ENCODE measurements at places on chromosomes 3 and 15. TPM values are rescaled to one million over a fixed set of nuclear protein-coding genes. Genes with fewer than 3 reads are reported as not detected.

DNA sequence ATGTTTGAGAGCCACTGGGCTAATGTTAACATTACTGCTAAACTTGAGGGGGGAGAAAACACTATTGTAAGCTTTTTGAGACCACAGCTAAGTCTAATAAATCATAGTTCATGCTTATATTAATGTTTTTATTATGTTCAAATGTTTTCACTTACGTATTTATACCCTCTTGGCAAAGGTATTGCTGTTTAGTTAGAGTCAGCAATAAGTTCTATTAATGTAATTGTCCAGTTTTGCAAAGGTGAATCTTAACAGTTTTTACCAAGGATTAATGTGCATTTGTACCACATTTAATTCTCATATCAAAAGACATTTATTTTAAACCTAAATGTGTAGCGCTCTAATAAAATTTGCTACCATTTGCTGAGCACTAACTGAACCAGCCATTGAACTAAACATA lies 206.7 kb upstream of the CGNL1 start:
- no peak for DNase-seq

The USP3 gene
- total RNA-seq, result 42.9 TPM

GRCh38 chr3:175075269-175075668 lies 216.1 kb downstream of the NAALADL2 start:
- DNase-seq, result no peak

DNA sequence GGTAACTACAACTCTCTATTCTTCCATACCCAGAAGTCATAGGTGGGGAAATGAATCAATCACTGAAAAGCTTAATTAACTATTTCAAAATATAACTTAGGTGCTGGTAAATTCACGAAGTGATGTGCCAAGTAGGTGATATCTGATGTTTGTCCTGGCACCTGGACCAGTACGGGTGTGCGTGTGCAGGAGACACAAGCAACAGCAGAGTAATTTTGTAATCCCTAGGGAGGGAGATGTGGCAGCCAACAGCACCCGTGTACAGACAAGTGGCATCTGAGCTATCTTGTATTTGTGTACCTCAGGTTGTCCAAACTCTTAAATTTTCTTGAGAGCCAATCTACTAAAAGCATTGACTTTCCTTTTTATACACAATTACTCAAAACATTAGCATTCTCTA lies 22.8 kb downstream of the USF3 start:
- no peak for DNase-seq

The GHSR gene
- total RNA-seq, result not detected

- DNase-seq, result no peak
Observed at GRCh38 chr3:557972-558371, 361.4 kb downstream of the CHL1 start.

DNA sequence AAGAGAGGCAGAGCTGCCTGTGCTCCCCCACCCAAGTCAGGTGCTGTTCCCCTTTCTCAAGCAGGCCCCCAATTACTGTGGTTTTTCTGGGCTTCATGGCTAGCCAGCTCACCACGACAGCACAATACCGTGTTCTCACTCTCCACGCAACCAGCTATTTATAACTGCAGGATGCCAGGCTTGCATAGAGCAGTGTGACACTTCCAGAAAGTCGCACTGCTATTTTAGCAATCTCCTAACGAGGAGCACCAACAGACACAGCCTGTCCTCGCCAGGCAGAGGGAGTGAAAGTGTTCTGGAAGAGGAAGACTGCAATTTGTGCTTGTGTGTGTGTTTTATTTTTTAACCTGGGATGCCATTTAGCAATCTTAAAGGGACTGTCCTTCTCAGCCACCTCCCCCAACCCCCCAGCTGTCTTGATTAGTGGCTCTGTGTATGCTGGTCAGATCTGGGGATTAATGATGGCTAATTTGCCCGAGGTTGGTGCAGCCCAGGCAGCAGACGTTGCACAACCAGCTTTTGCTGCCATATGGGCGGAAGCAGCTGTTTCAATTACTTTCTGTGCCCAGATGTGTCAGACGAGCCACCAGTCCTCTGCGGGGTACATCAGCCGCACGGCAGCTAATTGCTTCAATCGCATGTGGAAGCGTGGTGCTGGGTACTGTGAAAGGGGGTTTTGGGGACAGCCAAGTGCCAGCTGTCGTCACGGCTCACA lies 268.0 kb upstream of the ARRDC4 start:
- DNase-seq, result no peak

DNA sequence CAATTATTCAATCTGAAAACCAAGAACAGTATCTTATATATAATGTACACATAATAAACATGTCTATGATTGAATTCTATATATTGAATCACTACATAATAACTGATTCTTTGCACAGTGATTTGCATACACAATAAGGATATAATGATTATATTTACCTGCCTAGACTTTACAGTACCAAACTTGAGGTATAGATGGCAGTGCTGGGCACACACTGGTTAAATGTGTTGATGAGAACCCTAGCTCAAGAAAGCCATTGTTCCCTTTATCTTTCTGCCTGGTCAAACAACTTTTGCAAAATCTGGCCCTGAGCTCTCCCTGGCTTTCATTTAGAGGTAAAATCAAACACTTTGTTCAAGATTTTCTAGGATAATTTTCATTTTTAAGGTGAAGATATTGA lies 697.7 kb downstream of the TUSC7 start:
- no peak for DNase-seq

DNA sequence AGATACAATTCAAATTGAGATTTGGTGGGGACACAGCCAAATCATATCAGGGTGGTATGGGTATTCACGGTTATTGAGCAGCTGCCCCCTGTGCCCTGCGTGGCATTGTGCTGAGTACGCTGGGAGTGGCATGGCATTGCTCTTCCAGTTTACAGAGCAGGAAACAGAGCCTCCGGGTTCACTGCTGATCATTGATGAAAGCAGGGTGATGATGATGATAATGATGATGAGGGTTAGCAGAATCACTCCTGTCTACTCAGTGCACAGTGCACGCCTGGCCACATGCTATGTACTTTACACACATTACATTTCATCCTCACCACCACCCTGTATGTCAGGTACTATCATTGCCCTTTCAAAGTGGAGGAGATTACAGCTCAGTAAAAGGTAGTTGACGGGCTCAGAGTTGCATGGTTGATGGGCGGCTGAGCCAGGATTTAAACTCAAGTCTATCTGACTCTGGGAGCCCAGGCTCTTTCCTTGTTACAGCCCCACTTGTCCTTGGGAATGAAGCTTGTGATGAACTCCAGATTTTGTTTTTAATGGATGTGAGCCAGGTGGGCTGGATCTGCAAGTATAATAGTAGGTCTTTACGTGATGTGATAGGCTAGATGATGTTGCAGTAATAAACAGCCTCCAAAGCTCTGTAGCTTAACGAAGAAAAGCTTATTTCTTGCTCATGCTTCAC lies 87.6 kb upstream of the MYZAP start:
- DNase-seq, result no peak

DNA sequence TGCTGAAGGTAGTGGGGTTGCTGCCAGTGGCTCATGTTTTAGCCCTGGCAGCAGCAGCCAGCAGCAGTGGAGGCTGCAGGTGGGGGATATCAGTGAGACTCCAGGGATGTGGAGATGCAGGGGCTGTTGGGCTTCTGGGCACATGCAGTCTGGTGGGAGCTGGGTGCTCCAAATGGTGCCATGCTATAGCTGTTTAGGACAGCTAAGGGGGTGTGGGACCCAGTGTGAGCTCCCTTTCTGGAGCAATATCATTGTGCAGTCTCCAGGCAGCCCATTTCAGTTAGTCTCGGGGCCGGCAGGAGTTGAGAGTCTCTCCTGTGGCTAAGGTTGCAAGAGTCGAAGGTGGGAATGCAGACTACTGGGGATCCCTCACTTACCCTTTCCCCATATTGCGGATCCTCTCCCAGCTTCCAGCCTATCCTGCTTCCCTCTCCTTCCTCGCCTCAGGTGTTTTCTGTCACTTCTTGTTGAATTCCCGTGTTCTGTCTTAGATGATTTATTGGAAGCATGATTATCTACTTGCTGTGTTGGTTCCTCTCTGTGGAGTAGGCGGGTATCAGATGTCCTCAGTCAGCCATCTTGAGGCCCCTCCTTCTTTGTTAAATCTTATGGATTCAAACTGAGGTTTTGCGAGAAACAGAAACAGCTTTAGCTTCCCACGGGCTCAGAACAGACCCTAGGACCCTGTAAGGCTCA lies 112.0 kb downstream of the FAM43A start:
- DNase-seq, result no peak

The UNC13C gene
- total RNA-seq, result 7.5 TPM

DNA sequence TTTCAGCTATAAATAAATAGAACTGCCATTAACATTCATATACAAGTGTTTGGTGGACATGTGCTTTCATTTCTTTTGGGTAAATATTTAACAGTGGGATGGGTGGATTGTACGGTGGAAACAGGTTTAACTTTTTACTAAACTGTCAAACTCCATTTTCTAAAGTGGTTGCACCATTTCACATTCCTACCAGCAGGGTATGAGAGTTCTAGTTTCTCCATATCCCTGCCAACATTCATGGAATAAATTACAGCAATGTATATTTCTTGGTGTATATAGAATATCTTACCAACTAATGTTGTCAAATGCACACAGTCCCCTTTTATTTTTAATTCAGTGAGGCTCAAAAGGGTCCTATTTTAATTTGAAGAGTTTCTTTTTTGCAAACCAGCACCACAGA lies 71.3 kb upstream of the CTXND1 start:
- no peak for DNase-seq

The IL5RA gene
- 1.6 TPM for total RNA-seq

The ARPP21 gene
- total RNA-seq, result not detected

DNA sequence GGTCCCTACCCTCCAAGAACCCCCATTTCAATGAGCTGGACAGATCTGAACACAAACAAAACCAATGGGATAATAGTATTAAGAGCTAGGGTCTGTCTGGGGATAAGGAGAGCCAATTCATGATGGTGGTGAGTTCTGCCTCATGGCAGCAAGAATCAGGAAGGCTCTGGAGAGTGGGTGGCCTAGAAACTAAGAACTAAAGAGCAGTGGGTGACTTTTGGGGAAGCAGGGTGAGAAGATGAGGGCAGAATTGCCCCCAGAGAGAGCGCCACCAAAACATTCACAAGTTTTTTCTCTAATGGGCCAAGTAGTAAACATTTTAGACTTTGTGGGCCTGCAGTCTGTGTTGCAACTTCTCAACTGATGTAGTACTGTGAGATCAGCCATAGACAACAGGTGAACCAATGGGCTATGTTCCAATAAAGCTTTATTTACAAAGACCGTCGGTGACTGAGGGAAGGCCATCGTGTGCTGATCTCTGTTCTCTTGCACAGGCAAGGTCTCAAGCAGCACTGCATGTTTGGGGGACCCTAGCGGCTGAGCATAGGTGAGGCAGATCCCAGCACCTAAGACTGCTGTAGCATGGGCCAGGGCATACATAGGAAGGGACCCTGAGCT lies 225.5 kb upstream of the ST8SIA2 start:
- DNase-seq, result no peak

DNA sequence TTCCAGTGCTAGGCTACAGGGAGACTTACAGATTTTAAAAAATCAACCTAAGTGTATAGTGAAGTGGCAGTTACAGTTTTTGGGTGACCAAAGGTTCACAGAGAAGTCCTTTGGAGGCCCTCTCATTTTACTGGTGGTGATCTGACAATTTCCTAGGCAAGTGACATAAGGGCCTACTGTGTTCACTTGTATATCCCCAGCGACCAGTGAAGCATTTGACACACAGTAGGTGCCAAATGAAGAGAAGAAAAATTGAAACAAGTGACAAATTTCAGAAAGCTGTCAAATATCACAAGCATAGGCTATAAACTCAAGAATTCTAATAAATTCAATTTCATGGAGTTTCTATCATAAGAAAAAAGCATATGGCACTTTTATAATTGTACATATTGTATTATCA lies 89.5 kb downstream of the RPL22L1 start:
- no peak for DNase-seq

The TMEM207 gene
- total RNA-seq, result not detected

GRCh38 chr15:76968306-76968705 lies 26.6 kb upstream of the PSTPIP1 start:
- no peak for DNase-seq

- no peak for DNase-seq
Observed at GRCh38 chr15:43887901-43888300, 61.1 kb downstream of the WDR76 start.

GRCh38 chr3:72181251-72181650 lies 396.3 kb upstream of the PROK2 start:
- no peak for DNase-seq

DNA sequence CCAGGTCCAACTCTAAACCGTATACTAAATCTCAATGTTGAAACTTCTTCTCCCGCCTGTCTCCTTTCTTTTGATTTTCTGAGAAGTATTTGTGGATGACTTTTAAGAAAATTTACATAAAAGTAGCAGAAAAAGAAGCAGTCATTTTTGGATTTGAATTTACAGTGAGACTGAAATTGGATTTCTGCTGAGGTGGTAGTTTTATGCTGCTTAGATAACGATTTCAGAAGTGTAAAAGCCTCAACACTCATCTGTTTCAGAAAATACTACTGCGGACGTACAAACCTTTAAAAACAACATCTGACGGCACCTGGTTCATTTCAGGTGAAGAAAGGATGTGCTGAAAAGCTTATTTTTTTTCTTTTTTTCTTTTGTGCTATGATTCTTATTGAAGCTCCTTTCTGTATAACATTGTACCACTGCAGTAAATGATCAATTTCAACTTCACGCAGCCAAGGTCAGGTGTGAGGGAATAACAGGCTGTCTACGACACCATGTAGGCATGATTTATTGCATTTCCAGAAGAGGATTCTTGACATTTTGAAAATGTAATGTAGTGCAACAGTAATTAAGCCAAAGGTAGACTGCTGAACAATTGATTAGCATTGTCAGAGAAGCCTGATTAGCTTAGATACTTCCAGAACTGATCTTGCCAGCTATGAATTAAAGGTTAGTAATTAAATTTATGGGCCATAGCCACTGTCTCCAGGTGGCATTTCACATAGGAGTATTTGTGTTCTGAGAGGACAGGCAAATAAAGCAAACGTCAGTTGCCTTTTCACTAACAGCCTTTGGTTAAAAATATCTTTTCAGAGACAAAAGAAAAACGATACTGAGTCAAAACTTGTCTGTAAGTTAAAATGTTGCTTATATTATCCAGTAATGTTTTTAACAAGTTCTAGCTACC lies 134.6 kb upstream of the KBTBD8 start:
- DNase-seq, result no peak

DNA sequence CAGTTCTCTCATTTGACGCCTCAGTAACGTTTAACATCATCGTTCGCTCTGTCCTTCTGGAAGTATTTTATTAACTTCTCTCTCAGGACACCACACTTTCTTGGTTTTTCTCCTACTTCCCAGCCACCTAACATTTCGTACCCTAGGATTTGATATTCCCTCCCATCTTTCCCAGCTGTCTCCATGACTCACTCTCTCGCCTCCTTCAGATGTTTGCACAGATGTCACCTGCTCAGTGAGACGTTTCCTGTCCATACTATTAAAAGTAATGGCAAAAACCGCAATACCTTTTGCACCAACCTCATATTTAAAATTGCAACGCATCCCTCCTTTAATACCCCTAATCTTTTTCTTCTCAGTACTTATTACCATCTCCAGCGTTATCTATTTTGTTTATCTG lies 62.1 kb upstream of the SPRED1 start:
- DNase-seq, result no peak

- DNase-seq, result peak; percentile 15
Observed at GRCh38 chr15:31554261-31554660, 227.6 kb downstream of the KLF13 start.

GRCh38 chr15:81310480-81310879 lies 13.5 kb downstream of the STARD5 start:
- no peak for DNase-seq

The KIF15 gene
- 0.15 TPM for total RNA-seq

The SLC33A1 gene
- total RNA-seq, result 94.1 TPM

The VWA5B2 gene
- total RNA-seq, result 0.45 TPM
